SJSA1 (cell line): ENCODE measurements at places on chromosomes 11 and 22. TPM values are rescaled to one million over a fixed set of nuclear protein-coding genes. Genes with fewer than 3 reads are reported as not detected.

DNA sequence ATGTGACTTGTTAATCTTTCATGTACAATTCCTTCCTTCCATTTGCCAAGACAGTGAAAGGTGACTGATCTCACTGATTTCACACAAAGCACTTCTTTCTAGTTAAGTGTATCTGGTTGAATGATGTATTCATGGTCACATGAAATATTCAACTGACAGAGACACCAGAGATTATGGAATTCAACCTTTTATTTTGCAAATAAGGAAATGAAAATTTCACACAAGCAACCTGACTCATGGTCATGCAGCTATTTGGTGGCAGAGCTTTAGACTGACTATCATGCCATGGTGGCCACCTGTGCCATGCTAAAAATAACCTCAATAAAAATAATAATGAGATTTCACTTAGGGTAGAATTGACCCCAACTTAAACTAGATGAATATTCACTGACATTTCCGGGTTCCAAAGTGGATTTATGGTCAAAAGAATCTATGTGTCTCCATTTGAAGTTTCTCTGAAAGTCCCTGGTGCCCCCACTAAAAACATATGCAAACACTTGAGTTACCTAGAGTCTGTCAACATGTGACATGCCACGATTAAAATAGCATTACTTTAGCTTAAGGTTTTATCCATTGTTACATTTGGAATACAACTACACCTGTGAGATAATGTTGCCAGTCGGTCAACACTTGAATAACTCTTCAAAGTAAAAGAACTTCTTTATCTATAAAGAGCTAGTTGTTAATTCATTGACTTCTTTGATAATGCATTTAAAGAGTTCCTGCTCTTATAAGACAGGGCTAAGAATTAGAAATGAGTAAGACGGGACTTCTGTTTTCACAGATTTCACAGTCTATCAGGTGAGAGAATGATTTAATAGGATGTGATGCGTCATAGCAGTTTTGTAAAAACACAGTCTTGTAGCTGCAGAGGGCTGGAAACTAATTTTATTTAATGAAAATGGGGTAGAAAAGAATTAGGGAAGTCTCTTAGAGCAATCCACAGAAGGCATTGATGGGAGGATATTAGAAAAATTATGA is 94.6 kb upstream of the OR9G4 start:
- DNase-seq, result no peak

DNA sequence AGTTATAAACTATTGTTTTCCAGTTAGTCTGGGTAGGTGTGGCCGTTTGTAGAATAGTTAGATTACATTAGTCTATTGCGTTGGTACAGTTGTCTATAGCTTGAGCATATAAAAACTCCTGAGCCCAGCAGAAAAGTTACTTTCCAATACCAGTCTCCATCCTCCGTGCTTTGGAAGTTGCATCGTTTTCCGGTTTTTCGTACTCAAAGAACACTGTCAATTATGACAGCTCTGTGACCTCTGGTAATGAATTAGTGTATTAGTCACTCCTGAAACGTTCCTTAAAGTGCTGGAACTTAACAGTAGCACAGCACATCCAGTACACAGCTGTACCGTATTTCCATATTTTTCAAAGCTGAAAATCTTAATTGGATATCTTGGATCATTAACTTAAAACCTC is 808 bp upstream of the MSANTD2 start:
- DNase-seq, result no peak

- no peak for DNase-seq
Observed at GRCh38 chr11:5737091-5737490, 843 bp downstream of the OR56B1 start.

GRCh38 chr11:41307296-41308080 is 152.0 kb downstream of the LRRC4C start:
- no peak for DNase-seq

- DNase-seq, result no peak
Observed at GRCh38 chr11:44606472-44606871, 41.0 kb downstream of the CD82 start.

DNA sequence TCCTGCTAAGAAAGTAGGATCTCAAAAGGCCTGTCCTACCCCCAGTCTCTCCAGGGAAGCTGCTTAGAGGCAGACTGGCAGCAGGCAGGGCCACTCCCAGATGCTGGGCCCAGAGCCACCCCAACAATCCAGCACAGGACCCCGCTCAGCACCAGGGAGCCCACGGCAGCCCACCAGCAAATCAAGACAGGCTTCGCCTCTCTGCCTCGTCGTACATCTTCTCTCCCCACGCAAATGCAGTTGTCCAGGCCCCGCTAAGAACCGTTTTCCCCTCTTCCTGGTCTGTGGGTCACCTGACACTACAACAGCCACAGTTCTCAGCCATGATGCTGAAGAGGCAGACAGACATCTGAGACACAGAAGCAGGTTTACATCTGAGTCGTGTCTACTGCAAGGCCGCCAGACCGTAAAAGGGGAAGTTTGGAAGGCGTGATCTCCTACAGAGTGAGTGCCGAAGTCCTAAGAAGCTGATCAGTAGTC is 51.1 kb downstream of the IGSF9B start:
- DNase-seq, result no peak

DNA sequence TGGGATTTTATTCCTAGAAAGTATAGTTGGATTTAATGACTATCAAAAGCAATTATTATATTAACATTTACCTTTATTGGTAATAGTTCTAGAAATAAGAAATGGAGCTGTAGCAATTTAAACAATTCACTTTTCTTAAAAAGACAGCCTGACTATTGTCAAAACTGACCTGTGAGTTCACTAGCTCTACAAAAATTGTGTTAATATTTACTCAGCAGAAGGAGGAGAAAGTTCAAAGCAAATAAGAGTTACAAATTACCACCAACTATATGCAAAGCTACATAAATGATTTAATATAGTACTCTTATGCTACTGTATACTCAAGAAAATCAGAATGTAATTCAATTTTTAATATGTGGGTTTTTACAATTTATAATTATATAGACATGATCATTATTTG is 310.0 kb downstream of the DCDC1 start:
- no peak for DNase-seq

- DNase-seq, result no peak
Observed at GRCh38 chr11:125075242-125075625, 12.1 kb downstream of the SLC37A2 start.

GRCh38 chr11:75399344-75400145 is at the start of gene RPS3:
TSS of gene RPS3 (plus strand) at chr11:75399518. CDS start at chr11:75399548, 30 bp downstream.
- peak; percentile 78 for DNase-seq

Gene OVOL1
- not detected in 2 replicates for total RNA-seq

Gene WDR74
- 97.4 and 102 TPM in 2 replicates for total RNA-seq

Gene BTBD18
- not detected in 2 replicates for total RNA-seq

Gene DLG2
- total RNA-seq, result 0.13 TPM in 1 of 2 replicates, not detected in the other
